ENCODE measurements at places on chromosomes 4 and X.

DNA sequence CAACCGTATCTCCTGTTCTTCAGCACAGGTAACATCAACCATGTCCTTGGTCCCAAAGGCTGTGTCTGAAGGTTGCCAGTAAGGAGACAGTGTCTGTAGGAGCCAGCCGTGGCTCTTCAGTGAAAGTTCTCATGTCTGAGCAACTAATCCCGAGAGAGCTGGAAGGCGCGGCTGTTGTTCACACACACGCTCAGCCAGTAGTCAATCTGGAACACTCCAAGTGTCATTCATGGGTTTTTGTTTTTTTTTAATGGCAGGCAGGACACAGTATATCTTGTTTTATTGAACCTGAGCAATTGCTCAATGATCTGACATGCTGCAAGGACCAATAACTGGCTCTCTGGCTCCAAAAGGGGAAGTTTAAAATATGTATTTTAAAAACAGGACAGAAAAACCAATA, 48.4 kb upstream of the MAP3K15 start:
- DNase-seq, result no peak

DNA sequence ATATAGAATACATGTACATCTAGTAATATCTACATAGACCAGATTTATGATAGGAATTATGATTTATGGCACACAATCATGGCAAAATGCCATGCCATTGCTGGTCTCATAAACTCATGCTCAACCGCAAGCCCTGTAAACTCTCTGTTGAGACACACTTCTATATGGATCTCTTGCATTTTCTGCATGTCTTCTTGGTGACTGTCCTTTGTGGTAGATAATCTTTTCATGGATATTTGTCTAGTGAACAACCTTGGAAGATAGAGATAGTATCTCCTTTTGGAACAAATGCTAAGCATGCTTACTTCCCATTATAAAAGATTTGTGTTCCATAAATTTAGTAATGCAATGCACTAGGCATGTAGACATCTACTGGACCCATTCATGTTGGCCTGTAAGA, 328.0 kb downstream of the NAF1 start:
- no peak for DNase-seq

- peak; percentile 40 for DNase-seq
These were observed 69.7 kb downstream of the CXXC4 start for GRCh38 chr4:104424989-104425388.

DNA sequence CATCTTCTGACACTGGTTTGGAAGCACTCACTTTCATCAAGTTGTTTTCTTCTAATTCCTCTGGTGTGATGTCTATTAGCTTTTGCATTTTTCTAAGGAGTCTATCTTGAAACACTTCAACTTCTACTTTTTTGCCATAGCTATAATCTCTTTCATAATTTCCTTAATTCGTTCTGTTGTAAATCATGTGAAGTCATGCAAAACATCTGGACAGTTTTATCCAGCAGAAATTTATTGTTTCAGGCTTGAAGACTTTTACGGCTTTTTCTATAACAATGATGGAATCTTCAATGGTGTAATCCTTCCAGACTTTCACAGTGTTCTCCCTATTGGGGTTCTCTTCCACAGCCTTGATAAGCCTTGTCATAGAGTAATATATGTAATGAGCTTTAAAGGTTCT, 74.9 kb upstream of the PABPC4L start:
- DNase-seq, result no peak

- no peak for DNase-seq
These were observed 17.6 kb downstream of the SLC2A9 start for GRCh38 chr4:10003666-10004065.

DNA sequence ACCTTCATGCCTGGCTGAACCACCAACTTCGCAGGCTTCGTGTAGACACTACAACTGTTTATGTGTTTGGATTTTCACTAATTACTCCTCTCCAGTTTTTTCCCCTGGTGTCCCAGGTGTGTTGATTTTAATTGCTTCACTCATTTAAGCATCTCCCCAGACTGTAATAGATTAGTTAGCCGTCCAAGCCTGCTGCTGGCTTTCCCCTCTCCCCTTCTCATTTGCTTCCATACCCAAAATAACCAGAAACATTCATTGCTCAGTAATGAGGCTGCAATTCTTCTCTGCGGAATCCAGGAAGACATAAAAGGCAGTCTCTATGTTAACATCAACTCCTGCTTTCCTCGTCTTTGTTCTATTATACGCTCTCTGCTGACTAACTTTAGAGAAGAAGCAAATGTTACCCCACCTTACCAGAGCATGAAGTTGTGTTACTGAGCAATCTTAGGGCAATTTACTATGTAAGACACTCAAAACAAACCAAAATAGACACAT, 37.9 kb upstream of the SCRG1 start:
- DNase-seq, result peak; percentile 79

DNA sequence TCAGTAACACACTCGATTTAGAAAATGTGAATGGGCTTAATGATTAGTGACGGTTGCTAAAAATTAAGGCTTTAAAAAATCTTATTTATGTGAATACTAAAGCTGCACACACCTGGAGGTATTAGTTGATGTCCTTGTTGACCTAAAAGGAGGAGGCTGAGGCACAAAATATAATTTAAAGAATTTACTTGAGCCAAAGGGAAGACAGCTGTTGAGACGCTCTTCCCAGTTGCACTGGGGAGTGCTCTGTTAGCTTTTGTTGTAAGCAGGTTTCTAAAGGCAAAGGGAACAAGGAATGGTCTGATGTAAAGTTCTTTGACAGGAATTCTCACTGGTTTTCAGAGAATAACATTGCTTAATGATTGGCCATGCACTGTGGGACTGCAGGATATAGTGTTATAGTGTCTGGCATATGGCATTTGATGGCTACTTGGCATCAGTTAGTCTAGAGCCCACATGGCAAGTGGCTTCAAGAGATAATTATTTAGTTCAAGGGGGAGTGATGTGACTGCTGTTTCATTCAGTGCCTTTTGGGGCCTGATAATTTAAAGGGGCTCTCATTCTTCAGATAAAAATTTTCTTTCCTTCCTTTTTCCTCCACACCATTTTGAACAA, 30.8 kb upstream of the PGM2 start:
- peak; percentile 2 for DNase-seq

DNA sequence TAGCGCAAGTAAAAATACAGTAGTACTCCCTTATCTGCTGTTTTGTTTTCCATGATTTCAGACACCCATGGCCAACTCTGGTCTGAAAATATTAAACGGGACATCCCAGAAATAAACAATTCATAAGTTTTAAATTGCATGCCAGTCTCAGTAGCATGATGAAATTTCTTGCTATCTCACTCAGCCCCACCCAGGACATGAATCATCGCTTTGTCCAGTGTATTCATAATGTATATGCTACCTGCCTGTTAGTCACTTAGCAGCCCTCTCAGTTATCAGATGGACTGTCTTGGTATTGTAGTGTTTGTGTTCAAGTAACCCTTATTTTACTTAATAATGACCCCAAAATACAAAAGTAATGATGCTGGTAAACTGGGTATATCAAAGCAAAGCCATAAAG, 158.2 kb upstream of the DDIT4L start:
- DNase-seq, result no peak

DNA sequence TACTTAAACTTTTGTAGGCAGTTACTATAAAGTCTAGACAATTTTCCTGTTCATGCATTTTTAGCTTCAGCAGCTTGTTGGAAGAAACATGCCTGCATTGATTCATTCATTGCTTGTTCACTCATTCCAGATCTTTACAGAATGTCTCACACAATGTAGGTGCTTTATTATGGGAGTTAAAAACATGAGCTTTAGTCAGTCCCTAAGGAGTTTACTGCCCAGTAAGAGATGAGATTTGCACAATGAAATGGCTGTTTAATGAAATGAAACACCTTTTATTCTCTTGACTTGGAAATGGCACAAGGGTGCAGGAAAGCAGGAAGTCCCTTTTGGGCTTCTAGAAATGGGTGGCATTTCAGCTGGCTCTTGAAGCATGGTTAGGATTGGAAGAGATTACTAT, 2.9 kb downstream of the NOCT start:
- DNase-seq, result peak; percentile 35

DNA sequence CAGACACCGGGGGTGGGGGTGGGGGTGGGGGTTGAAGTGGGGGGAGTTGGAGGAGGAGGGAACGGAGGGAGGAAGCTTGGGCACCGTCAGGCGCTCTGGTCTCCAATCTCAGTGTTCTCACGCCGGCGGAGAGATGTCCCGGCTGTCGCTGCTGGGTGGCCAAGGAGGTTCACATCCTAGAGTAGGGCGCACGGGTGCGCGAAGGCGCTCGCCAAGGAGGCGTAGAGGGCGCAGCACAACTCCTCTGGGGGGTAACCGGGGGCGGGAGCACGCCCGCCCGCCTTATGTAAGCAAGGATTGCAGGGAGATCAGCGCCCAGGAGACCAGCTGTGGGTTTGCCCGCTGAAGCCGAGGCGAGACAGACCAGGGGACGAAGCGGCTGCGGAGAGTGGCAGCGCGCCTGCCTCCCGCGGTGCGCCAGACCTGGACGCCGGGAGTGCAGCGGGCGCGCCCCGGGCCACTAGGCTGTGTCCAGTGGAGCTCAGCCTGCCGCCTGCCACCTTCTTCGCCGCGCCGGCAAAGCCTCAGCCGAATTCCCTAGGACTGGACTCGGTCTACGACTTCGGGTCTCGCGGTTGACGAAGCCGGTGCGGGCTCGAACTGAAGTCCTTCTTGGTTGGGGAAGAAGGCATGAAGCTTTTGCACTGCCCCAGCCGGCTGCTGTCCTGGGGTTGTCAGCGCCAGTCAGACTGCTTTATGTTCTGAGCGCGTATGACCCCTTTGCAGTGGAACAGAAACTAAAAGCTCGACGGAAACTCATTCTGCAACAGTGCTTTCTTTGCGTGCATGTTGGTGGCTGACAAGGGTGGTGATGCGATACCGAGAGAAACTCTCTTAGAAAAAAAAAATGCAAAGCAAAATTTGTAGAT, 707 bp upstream of the UNC5C start:
- DNase-seq, result peak; percentile 37

GRCh38 chr4:89586318-89586717, 250.6 kb downstream of the SNCA start:
- no peak for DNase-seq

DNA sequence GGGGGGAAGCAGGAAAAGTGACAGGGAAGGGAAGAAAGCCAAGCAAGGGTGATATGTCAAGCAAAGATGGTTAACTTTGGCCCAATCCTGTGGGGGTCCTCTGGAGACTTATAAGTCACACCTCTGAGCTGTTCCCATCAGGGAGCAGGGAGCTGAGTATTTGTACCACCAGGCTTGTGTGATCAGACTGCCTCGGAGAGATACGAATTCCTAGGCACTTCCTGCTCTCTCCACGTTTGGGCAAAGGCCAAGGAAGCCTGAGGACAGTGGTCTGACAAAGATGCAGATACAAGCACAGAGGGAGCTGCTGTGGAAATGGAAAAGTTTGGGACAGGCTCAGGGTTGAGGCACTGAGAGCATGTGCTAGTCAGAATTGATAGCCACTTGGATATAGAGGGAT, 10.4 kb upstream of the PPP3CA start:
- DNase-seq, result no peak

All from NCI-H69 (cell line).